ENCODE measurements at places on chromosomes 2 and 18.

DNA sequence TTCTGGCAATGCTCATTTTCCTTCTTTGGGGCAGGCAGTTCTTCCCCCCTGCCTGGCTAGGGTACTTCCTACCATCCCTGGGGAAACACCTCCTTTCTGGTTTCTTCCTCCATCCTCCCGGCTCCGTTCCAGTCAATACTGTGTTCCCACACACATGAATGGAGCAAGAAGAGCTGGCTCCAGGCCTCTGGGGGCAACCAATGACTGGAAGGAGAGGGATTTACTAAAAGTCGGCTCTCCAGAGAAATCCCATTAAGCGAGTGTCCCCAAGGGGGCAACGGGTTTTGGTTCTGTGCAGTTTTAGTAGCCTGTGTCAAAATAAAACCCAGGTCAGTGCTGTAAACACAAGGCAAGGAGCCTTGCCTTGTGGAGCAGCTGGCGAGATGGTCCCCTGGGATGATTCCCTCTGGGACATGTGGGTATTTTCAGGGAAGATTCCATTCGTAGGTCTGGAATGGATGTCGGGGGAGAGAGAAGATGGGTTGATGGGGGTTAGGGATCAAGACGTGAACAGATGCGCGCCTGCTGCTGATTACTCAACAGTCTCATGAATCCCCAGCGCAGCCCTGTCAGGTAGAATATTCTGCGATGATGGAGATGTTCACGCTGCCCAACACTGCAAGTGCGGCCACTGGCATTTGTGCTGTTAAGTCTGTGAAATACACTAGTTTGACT is 32.0 kb downstream of the EMILIN2 start:
- DNase-seq: no peak

GRCh38 chr18:10143596-10143995 is 229.8 kb downstream of the VAPA start:
- no peak for DNase-seq

GRCh38 chr2:173941567-173941966 is 23.6 kb downstream of the SP3 start:
- no peak for DNase-seq

- no peak for DNase-seq
Observed at GRCh38 chr2:62296832-62297623, 101.1 kb downstream of the B3GNT2 start.

DNA sequence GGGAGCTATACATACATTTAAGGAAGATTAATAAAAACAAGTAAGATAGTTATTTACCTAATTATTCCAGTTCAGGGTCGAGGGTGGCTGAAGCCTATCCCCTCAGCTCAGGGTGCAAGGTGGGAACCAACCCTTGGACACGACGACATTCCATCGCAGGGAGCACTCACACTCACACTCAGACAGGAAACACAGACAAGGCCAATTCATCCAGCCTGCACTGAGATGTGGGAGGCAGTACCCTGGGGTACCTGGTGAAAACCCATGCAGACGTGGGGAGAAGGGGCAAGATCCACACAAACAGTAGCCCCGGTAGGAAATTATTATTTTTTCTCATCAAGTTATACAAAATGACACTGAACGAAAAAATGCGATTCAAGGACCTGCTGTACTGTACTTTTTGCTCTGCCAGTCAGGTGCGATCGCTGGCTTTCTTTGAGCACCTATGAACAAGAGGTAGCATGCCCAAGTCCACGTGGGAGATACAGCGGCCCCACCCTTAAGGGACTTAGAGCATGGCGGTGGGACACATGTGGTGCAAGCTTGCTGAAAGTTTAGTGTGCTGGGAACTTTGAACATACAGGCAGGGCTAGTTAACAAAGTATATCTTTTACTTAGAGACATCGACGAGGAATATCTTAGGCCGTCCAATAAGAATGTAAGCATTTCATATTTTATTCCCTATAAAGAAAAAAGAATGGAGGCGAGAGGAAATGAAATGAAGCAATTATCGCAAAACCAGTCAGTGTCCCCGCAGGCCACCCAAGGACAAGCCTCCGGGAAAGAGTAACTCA is 624 bp downstream of the METTL8 start:
- DNase-seq: peak; percentile 34

DNA sequence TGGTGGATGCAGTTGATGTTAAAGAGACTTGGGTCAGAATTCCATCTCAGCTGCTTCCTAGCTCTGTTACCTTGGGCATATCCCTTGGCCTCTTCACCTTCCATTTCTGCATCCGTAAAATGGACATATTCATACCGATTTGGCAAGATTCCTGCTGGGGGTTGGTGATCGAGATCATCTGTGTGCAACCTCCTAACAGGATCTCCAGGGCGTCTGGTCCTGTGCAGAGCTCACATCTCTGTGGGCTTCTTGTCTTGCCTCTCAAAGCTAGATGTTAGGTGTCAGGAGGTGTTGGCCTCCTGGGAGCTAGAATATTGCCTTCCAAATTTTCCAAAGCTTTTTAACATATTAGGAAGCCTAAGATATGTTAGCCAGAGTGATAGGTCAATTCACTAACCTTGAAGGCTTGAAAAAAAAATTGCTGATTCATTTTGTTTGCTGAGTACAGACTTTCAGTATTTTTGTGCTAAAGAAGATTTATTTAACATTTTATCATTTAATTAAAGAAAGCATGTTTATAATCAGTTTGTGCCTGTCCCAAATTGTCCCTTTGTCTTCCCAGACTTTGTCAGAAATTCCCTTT is 69.7 kb upstream of the ZNF516 start:
- DNase-seq: no peak

- DNase-seq: no peak
Observed at GRCh38 chr18:10659594-10659993, 133.8 kb downstream of the NAPG start.

GRCh38 chr18:45852631-45853030 is 27.2 kb downstream of the SIGLEC15 start:
- no peak for DNase-seq

- no peak for DNase-seq
Observed at GRCh38 chr2:59744436-59744835, 809.0 kb downstream of the BCL11A start.

GRCh38 chr2:180699657-180700361 is 280.6 kb upstream of the UBE2E3 start:
- no peak for DNase-seq

DNA sequence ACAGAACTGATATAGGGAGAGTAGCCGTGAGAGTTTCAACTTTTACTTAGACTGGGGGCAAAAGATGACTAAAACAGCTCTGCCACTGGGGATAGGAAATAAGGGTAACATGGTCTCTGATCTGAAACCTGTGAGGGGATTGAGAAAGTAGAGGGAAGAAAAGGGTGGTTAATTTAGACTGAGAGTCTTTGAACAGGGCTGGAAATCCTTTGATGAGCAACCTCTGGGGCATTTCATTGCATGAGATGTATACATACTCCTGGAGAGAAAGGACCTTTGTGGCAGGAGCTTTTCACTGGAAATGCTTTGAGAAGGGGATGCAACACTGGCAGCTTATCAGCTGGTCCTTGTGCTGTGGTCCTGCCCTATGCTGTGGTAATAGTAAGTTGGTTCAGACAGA is 9.4 kb downstream of the GALNT1 start:
- DNase-seq: no peak

DNA sequence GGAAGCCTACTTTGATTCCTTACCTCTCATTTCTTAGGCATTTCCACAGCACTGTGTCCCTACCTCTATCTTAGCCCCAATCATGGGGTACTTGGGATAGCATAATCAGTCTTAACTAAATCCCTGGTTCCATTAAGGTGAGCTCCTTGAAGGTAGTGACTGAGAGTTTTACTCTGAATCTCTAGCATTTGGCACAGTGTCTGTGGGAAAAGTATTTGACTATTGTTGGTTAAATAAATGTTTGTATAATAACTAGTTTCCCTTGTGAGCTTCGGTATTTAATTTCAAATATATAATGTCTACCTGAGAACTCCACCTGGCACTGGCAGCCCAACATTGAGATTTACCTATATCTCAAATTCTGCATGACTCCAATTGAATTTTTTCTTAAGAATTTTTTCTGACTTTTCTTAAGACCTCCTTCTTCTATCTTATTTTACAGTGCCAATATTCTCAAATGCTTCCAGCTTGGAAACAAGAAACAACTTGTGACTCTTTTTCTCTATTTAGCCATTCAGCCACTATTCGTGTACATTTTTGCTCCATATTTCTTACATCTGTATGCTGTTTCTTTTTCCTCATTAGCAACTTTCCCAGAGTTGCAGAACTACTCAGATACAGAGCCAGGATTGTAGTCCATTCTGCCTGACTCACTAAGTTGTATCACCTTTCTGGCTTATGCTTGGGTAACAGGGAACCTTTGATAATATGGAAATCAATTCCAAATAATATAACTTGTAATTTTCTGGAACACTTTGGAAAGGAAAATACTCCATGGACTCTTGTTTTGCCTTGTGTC is 214.0 kb upstream of the NT5C1B start:
- DNase-seq: no peak

GRCh38 chr2:179995741-179996515 is 11.2 kb downstream of the CWC22 start:
- no peak for DNase-seq

- no peak for DNase-seq
Observed at GRCh38 chr18:63887424-63887823, at the start of gene SERPINB2. Gene SERPINB2, plus strand, starts transcription at chr18:63887705. Its CDS starts 3,740 bp downstream, at chr18:63891445.

DNA sequence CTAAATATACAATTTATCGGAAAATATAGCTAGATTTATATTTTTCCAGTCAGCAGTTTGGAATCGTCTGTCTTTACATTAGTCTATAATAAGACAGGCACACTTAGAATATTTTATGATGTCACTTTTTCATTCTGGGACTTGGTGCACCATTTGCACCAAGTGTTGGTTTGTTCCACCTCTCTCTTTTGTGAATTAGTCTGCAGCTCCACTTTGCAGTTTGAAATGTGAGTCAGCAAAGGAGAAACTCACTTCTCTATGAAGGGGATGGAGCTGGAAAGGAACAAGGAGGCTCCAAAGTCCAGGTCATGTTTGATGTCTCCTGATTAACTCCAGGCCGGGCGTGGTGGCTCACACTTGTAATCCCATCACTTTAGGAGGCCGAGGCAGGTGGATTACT is 63.8 kb upstream of the RTN4 start:
- no peak for DNase-seq

- no peak for DNase-seq
Observed at GRCh38 chr2:118858485-118859156, 11.2 kb upstream of the EN1 start.

DNA sequence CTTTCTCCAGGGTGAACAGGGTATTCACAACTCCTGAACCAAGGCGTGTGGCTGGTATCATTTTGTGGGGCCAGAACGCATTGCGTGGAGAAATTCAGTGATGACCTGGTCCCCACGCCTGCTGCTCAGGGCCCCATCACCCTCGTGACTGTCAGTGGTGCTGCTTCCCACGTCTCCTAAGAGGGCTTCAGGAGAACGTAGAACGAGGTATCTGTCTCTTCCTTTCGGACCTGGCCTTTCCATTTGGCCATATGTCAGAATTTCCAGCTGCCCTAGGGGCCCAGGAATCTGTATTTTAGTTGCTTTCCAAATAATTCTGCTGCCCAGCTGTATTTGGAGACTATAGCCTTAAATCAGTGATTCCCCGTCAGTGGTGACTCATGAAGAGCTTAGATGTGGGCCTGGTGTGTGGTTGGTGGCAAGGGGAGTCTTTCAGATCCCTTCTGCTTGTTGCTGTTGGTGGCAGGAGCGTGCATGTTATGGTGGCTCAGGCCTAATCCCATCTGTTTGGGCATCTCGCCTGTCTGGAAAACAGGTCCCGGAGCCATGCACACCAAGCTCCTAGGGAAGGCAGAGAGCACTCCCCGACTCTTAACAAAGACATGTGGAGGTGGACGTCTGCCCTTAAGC is 56.4 kb downstream of the NPAS2 start:
- DNase-seq: no peak

- no peak for DNase-seq
Observed at GRCh38 chr2:124026503-124026902, 1.4 kb downstream of the CNTNAP5 start.

DNA sequence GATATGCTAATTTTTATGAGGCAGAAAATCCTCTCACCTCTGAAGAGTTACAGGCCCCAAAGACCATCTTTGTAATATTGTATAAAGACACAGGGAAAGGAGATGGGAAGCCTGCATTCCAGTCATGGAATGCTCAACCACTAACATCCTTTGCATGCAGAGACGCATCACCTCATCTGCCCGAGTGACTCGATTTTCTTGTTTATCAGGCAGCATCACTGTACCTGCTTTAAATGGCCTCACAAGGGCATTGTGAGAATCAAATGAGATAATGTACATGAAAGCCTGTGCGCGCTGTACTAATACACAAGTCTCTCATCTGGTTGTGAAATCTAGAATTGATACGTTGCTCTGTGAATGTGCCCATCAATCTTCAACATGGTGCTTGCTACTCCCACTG is 10.2 kb upstream of the TMEM247 start:
- DNase-seq: no peak

- no peak for DNase-seq
Observed at GRCh38 chr2:157324331-157324843, 1.2 kb downstream of the ERMN start.

- no peak for DNase-seq
Observed at GRCh38 chr2:31384771-31385276, 29.7 kb downstream of the XDH start.

- no peak for DNase-seq
Observed at GRCh38 chr18:35581546-35581897, at the start of gene GALNT1. Gene GALNT1, plus strand, starts transcription at chr18:35581740. Its CDS starts 72,923 bp downstream, at chr18:35654663.

DNA sequence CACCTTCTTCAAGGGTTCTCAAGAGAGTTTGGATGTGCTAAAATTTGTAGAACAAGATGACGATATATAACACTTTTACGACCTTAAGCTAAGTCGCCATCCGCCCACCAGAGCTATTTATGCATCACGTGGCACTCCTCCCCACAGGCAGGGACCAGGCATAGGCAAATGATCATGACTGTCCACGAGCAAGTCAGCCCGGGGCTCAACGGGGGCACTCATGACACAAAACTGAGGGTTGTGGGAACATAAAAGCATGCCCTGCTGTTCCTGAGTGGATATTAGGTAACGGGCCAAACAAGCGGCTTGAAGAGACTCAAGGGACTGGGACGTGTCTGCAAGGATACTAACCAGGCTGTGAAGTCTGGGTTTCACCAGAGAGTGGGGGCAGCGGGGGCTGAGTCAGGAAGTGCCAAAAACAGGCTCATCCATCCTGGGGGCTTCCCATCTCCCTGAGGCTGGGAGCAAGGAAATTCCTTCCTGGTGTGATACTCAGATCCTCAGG is 58.1 kb downstream of the FAM178B start:
- DNase-seq: no peak

GRCh38 chr2:150589681-150590080 is 102.2 kb upstream of the RND3 start:
- no peak for DNase-seq

DNA sequence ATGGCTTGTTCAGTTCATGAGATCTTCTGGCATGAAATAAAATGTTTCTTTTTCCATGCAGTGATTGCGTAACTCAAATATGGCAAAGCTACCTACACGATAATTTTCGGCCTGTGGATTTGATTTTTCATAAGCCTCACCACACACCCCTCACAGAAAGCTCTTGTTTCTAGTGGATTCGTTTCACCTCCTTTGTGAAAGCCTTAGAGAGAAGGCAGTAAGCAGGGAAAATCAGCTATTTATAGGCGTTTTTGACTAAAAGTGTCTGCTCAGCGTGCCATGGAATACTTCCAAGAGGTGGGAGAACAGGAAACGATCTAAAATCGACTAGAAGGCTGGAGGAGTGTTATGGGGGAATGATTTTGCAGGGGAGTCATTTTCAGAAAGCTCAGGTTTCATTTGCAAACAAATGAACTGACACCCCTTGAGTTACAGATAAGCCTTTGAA is 417.9 kb downstream of the TGIF1 start:
- no peak for DNase-seq

Measured in activated T-cell treated with anti-CD3 and anti-CD28 coated beads for 48 hours (primary cell).